ENCODE measurements at places on chromosomes 13 and 19. TPM values are rescaled to one million over a fixed set of nuclear protein-coding genes. Genes with fewer than 3 reads are reported as not detected.
A peak's percentile ranks its signal among the peaks of the same experiment; 100 is the strongest.

The CYP4F8 gene
- not detected for polyA plus RNA-seq

The KLHL1 gene
- polyA plus RNA-seq, result 0.69 TPM

DNA sequence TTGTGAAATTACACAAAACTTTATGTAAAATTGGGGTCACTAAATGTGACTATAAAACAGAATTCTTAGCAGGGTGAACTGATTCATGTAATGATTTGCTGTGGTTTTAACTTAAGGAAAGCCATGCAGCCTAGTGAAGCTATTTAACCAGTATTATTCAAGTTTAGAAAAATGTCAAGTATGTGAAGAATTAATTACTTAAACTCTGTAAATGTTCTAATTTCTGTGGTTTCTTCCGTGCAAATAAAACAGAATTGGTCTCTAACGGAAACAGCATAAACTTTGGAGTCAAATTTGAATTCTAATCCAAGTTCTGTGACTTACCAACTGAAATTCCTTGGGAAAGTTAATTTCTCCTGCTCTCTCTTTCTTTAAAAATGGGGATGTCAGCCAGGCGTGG lies 13.3 kb downstream of the CDC16 start:
- no peak for DNase-seq

The FSD1 gene
- polyA plus RNA-seq, result 4.3 TPM

GRCh38 chr13:53351021-53351420 lies 322.4 kb downstream of the OLFM4 start:
- peak; percentile 17 for DNase-seq

GRCh38 chr19:12779162-12779993 lies 4.0 kb upstream of the HOOK2 start:
- no peak for DNase-seq

GRCh38 chr19:39971380-39972035 lies 543 bp downstream of the PSMC4 start:
- DNase-seq, result no peak

- no peak for DNase-seq
Measured at GRCh38 chr19:17061691-17062090, 13.6 kb downstream of the HAUS8 start.

DNA sequence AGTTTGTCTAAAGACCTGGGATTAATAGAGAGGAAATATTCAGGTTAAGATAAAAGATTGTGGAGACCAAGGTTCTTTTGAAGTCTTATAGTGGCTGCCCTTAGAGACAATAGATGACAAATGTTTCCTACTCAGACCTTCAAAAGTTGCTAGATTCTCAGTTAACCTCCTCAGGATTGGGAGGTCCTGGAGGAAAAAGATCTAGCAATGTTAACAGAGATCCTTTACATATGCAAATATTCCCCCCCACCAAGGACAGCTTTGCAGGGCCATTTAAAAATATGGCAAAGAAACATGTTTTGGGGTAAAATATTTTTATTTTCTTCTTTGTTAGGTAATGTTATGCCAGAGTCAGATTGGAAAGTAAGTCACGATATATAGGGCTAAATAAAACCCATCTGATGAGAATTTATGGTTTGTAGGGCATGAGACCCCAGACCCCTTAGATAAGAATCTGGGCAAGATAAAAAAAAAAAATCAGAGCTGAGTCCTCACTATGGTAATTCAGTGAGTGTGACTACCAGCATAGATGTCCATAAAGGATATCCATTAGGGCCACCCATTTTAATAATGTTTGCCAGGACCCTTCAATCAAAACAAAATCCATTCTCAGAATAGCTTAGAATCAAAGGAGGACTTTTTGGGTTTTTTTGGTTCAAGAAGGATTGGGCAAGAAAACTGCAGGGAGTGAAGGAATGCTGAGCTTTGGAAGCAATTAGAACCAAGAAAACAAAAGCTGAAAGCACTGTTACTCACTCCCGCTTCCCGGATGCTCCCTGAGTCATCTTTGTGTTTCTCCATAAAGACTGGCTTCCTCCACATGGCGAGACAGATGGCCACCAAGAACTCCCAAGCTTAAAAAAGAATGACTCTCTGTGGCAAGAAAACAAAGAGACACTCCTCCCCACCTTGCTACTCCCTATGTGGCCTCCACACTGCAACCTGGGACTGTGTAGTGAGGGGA lies 28.2 kb downstream of the VSTM1 start:
- DNase-seq, result no peak

- no peak for DNase-seq
Measured at GRCh38 chr19:44891016-44891882, at the start of gene TOMM40. TSS of gene TOMM40 (plus strand) at chr19:44891254. CDS start at chr19:44891416, 162 bp downstream.

The NTN5 gene
- polyA plus RNA-seq, result 0.47 TPM

The PMIS2 gene
- not detected for polyA plus RNA-seq

DNA sequence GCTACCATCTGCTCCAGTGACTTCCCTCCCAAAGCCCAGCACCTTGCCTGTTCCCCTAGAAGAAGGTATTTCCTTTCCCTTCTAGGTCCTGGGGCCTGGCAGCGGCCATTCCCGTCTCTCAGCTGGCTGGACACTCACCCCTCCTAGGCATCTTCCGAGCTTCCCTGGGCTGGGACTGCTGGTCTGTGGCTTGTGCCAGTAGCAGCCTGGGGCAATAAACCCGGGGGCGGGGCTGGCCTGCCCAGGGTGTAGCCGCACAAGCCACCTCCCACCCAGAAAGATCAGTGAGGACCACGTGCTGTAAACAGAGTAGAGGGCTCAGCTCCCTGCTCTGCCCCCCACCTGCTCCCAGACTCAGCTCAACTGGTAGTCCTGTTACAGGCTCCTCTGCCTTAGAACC lies 15.0 kb downstream of the LIPE start:
- no peak for DNase-seq

- no peak for DNase-seq
Measured at GRCh38 chr19:9073806-9074205, 13.1 kb upstream of the OR1M1 start.

The SGCG gene
- polyA plus RNA-seq, result 5.1 TPM

The VSIG10L gene
- polyA plus RNA-seq, result 4.4 TPM

DNA sequence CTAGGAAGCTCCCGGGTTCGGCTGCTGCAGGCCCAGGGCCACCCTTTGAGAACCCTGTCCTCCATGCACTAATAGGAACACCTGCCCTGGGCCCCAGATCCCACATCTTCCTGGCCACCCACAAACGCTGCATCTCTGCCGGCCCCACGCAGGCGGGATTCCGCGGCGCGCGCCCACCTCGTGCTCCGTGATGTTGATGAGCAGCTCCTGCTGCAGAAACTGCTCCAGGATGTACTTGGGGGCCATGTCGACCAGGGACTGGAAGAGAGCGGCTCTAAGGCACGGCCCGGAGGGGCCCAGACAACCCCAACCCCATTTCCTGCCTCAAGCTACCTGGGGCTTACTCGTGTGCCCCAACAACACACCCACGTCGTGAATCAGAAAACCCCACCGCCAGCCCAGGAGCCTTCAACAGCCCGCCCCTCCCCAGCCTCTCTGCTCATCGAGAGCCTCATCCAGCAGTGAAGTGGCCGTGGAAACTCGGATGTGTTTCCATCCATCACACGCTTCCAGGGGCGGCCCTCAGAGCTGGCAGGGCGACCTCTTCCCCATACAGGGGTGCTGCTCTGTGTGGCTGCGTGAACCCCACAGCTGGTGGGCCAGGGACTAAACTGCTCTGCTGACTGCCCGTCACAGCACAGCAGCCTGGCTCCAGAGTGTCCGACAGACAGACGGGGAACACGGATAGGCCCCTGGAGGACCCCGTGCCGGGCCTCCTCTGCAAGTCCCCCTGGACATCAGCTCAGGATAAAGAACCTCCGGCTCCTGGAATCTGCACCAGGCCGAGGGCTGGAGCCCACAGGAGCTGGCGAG lies 4.2 kb downstream of the POLR2E start:
- no peak for DNase-seq

DNA sequence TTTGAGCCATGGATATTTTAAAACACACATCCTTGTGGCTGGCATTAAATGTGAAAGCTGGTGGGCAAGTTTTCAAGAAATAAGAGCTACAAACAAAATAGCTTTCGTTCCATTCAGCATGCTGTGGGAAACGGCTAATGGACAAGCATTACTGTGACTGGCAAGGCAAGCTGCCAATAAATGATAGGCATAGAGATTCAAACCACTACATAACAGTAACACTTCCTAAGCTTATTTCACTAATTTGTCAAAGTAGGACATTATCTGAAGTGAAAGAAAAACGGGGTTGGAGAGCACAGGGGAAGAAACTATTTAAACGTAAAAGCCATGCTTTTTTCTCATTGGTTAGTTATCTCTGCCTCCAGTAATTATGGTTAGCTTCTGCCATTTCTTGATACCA lies 26.0 kb downstream of the OBI1 start:
- no peak for DNase-seq

DNA sequence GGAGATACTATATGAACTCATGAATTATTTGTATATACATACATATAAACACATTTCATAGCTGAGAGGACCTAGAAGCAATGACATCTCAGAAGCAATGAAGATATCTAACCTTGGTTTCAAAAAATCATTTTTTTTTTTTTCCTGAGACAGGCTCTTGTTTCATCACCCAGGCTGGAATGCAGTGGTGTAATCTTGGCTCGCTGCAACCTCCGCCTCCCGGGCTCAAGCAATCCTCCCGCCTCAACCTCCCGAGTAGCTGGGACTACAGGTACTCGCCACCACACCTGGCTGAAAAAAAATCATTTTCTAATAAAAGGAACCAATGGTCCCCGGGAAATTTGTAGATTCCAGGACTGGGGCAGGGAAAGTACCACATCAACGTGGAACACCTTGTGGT lies 4.0 kb downstream of the ZNF565 start:
- no peak for DNase-seq
